Activated naive CD4-positive, alpha-beta T cell treated with anti-CD3 and anti-CD28 coated beads, Interleukin-2, amount 50 U/mL, for 72 hours (primary cell): ENCODE measurements at places on chromosomes 4 and X. TPM values are rescaled to one million over a fixed set of nuclear protein-coding genes. Genes with fewer than 3 reads are reported as not detected.

The LRAT gene
- total RNA-seq: not detected

The HTRA3 gene
- total RNA-seq: not detected

The BEND4 gene
- 0.82 TPM for total RNA-seq

The LAS1L gene
- 42.1 TPM for total RNA-seq

The HSPA4L gene
- 3.2 TPM for total RNA-seq

The TFE3 gene
- 34.8 TPM for total RNA-seq

The HTATSF1 gene
- total RNA-seq: 45.3 TPM

GRCh38 chrX:46710927-46711623 is 47.8 kb downstream of the SLC9A7 start:
- DNase-seq: no peak

DNA sequence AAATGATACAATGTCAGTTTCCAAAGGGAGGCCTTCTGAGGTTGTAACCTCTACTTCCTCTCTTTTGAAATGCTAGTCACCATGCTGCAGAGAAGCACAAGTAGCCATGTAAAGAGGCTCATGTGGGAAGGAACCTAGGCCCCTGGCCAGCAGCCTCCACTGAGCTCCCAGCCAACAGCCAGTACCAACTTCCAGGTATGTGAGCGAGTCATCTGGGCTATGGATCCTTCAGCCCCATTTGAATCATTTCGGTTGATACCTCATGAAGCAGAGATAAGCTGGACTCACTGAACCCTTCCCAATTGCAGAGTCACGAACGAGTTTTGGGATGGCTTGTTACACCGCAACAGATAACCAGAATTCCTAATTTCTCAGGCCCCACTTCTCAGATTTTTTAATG is 187.0 kb upstream of the LDB2 start:
- no peak for DNase-seq

- no peak for DNase-seq
Observed at GRCh38 chr4:158850800-158851644, 82.2 kb downstream of the FNIP2 start.

- DNase-seq: no peak
Observed at GRCh38 chr4:158346576-158346975, 136.3 kb downstream of the TMEM144 start.

DNA sequence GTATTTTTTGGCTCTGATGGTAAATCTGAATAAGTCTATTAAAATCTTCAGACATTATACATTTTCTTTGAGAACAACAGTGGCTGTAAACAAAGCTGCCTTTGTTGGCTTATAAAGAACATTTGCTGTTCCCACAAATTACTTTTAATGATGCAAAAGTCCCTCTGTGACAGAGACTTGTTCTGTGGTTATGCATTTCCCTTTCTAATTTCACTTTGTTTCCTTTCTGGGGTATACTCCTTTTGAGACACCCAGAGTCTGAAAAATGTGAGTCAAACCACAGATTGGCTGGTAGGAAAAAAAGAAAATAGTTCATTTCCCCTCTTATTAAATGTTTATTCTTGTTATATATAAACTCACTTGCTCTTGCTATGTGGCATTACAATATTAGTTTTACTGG is 402.4 kb downstream of the PACRGL start:
- DNase-seq: no peak

DNA sequence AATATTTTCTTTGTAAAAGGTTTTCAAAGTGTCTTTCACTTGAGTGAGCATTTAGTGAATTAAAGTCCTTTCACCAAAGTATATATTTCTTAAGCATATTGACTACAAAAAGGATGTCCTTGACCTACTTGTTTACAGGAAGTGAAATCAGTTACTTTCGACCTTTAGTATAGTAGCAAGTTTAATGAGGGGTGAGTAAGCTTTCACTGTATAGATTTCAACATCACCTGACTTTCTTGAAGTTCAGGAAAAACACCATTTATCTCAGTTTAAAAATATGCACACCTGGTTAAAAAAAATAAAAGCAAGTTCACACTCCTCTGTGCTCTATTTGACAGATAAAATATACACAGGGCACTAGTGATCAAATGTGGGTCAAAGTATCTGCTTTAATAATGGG is 88.1 kb downstream of the CCSER1 start:
- DNase-seq: no peak

DNA sequence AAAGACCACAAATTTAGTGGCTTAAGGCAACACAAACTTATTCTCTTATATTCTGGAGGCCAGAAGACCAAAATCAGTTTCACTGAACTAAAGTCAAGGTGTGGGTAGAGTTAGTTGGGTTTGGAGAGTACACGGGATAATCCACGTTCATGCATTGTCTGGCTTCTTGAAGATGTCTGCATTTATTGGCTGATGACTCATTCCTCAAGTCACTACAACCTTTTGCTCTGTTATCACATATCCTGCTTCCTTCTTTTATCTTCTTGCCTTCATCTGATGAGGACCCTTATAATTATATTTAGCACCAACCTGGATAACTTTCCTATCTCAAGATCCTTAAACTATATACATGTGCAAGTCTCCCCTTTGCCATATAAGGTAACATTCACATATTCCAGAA is 590.0 kb downstream of the FSTL5 start:
- no peak for DNase-seq

- DNase-seq: no peak
Observed at GRCh38 chr4:60805500-60806313, 394.4 kb upstream of the ADGRL3 start.

DNA sequence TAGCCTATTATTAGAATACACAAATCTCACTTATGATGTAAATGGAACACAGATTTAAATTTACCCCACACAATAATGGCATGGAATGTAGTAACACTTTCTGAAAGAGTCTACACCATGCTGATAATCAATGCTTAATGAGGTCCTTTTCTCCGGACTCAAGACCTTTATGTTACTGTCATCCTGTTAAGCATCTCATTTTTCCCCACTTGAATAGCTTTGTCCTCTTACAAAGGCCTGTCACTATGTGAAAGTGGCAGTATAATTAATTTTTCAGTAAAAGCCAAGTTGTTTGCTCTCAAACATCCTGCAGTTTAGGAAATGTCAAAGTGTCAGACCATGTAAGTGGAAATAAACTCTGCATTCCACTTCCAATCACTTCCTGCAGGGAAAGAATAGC is 96.4 kb downstream of the GPC3 start:
- DNase-seq: no peak

DNA sequence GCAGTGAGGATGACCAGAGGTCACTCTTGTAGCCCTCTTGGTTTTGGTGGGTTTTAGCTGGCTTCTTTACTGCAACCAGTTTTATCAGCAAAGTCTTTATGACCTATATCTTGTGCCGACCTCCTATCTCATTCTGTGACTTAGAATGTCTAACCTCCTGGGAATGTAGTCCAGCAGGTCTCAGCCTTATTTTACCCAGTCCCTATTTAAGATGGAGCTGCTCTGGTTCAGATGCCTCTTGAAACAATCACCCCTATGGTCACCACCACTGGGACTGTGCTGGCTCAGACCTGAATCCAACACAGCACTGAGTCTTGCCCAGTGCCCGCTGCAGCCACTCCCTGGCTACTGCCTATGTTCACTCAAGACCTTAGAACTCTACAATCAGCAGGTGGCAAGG is 49.4 kb downstream of the MCUB start:
- DNase-seq: no peak

DNA sequence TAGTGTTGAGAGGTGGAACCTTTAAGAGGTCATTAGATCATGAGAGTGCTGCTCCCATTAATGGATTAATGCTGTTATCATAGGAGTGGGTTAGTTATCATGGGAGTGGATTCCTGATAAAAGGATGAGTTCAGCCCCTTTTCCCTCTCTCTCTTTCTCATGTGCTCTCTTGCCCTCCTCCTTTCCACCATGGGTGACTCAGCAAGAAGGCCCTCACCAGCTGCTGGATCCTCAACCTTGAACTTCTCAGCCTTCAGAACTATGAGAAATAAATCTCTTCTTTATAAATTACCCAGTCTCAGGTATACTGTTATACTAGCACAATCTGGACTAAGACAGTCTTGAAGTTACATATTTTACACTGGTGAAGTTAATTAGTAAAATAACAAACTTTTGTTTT is 10.0 kb upstream of the CDKL5 start:
- no peak for DNase-seq

GRCh38 chr4:153465140-153465539 is 1.0 kb upstream of the TMEM131L start:
- DNase-seq: no peak
